Muscle of leg (tissue), 16 donors: ENCODE measurements at places on chromosomes 13 and 19. TPM values are rescaled to one million over a fixed set of nuclear protein-coding genes. Genes with fewer than 3 reads are reported as not detected.

DNA sequence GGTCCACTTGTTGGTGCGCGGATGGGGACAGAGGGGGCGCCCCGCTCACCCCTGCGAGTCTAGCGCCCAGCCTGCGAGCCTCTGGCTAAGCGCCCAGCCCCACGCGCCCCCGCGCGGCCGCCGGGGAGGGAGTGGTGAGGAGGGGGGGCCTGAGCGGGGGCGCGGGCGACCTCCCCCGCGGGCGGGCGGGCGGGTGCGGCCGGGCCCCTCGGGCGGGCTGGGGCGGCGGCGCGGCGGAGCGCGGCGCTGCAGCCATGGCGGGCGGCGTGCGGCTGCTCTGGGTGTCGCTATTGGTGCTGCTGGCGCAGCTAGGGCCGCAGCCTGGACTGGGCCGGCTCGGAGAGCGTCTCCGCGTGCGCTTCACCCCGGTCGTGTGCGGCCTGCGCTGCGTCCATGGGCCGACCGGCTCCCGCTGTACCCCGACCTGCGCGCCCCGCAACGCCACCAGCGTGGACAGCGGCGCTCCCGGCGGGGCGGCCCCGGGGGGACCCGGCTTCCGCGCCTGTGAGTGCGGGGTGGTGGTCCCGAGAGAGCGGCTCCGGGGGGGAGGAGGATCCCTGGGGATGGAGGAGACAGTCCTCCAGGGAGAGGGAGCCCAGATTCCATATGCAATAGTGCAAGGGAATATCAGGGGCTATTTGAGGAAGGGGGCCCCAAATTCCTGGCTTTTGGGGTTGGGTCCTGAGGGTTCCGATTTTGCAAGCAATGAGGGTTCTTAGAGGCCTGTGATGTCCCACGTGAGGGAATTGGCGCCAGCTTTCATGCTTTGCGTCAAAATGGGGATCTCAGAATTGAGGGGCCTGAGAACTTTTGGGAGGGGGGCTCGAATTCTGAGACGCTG is at the start of gene LTBP4:
Gene LTBP4 (plus strand): TSS at position 236 of the 841 bp plus-strand sequence. CDS start 19 bp downstream, at position 255.
- DNase-seq, result peak; percentile 75

MAP4K1 gene
- total RNA-seq, result 0.89 TPM

HSH2D gene
- total RNA-seq, result 0.13 TPM

IFNL2 gene
- total RNA-seq, result not detected
